ENCODE measurements at places on chromosomes 2 and 18.

- DNase-seq = no peak
Observed at GRCh38 chr2:224366267-224366844, 35.6 kb downstream of the FAM124B start.

- DNase-seq = no peak
Observed at GRCh38 chr2:236209996-236210395, 41.8 kb upstream of the GBX2 start.

GRCh38 chr2:239951825-239952224 lies 73.3 kb downstream of the NDUFA10 start:
- no peak for DNase-seq

DNA sequence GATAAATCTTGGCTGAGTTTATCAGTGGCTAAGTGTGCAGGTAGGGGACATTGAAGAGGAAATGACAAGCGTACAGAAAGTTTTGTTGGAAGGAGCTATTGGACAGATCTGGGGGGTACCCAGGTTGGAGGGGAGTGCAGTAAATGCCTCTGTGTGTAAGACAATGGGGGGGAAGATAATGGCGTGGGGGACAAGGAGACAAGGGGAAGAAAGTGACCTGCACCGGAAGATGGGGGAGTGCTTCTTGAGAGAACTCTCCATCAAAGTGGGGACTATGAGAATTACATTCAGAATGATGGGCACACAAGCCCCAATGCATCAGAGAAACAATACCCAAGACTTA lies 190.0 kb downstream of the ALPK2 start:
- DNase-seq = no peak

DNA sequence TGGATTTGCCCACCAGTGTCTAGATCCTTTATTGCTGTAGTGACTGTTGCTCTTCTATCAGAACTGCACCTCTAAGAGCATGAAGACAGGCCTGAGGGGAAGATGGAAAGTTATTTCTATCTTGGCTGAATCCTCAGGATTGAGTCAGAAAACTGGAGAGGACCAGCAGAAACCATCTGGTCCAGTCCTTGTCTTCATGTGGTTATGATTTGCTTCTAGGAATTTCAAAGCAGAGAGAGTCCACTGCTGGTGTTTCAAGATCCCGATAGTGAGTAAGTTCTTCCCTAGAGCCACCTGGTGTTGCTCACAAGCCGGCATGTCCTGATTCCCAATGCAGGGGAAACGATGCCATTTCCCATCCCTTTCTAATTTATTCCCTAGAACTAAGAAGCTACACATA lies 84.2 kb downstream of the NCKAP5 start:
- no peak for DNase-seq

DNA sequence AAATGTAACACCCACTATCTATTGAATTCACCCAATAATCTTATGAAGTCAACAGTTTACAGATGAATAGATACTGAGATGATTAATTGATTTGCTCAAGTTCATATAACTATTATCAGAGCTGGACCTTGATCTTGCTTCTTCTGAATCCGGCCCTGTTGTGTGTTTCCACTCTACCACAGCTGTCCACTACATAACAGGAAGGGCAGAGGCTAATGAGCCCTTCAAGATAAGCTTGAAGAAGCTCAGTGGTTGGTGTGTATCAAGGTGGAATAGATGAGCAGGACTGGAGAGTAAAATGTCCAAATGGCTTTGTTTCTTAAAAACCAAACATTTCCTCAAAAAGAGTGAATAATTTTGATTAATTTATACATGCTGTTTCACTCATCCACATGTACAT lies 56.4 kb upstream of the ITGB6 start:
- no peak for DNase-seq

DNA sequence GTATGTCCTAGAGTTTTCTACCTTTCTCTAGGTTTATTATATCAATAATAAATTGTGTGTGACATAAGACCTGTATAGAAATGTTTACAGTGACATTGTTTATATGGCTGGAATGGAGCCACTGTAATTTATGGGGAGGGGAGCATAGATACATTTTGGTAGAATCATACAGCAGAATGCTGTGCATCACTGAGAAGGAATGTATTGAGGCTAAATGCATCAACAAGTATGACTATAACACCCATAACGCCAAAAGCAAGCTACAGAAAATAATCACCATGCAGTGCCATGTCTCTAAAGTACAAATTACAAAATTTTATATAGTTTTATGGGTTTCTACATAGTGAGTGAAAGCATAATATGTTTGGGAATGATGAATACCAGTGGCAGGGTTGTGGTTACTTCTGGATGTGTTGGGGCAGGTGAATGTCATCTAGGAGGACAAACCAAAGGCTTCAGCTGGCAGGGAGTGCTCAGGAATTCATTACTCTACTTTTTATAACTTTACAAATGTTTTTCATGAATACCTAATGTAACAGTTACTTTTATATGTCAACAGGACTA lies 226.0 kb upstream of the NETO1 start:
- DNase-seq = no peak

GRCh38 chr18:74651327-74652128 lies 53.9 kb downstream of the ZNF407 start:
- DNase-seq = no peak

DNA sequence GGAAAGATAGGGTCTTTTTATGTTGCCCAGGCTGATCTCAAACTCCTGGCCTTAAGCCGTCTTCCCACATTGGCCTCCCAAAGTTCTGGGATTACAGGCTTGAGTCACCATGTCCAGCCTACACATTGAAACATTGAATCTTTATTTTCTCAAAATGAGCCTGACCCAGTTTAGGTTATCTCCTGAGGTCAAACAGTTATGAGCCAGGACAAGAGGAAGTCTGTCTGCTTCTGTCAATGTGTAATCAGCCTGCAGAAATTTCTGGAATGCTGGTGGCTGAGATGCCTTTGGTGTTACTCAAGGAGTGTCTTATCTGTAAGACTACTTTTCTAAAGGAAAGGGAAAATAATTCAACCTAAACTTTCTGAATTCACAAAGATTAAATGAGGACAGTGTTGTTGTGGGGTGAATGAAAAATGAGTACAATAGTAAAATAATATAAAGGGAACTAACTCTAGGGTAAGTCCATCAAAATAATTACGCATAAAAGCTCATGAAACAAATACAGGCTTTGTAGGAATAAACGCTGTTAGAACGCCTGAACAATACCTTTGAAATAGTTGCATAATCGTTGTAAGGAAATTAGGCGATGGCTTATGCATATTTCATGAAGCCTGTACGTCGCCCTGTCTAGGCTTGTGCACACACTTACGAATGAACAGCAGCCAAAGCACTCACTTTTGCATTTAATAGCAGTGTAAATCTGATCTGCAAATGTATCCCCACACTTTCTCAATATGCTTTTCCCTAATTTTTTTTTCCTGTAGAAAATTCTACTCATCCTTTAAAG lies 260.8 kb downstream of the RDH14 start:
- DNase-seq = no peak

DNA sequence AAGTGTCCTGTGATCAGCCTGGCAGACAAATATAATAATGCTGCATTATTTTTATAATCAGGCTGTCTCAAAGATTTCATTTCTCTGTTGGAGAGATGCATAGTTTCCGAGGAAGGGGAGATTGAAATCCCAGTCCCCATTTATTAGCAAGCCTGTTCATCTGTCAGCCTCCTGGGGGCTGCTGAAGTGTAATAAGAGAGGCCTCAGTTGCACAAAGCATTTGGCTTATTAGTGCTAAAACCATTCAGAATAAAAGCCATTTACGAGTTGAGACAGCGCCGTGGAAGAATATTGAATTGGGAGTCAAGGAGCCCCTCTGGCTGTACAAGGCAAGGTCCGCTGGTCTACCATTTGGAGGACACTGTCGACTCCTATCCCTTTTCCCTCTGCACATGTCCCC lies 6.1 kb downstream of the GPR39 start:
- no peak for DNase-seq

DNA sequence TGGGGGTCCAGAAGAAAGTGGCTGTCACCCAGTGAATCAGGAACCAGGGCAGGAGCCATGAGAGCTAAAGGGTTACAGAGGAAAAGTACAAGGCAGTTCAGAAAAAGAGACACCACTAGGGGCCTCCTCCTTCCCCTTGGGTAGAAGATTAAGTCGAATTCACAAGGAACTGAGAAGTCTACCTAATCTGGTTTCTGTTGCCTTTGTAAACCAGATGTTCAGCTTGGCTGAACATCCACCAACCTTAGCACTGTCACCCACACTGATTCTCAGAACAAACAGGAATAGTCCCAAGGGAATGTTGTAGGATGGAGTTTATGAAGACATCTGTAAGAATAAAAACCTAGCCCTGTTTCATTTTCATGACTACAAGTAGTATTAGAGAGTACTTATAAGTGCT lies 90.4 kb upstream of the NOSTRIN start:
- DNase-seq = no peak

DNA sequence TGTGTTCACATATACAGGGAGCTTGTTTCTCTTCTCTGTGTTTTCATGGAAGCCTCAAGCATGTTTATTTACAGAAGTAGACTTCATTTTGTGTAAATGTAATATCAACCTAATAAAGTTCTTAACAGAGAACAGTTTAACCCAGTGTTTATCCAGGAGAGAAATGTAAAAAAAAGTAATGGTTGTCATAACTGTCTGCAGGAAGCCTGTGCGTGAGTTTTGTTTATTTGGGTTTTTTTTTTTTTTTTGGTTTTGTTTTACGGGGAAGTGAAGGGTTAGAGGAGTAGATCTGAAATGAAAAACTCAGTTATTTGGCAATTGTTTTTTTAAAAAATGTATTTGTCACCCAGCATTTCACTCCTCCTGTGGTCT lies 124.7 kb downstream of the RAPGEF4 start:
- no peak for DNase-seq

- no peak for DNase-seq
Observed at GRCh38 chr2:234569776-234570430, 73.0 kb upstream of the ARL4C start.

- no peak for DNase-seq
Observed at GRCh38 chr2:15991231-15991630, 50.9 kb downstream of the MYCN start.

Measured in stimulated activated CD8-positive, alpha-beta memory T cell treated with anti-CD3 and anti-CD28 coated beads, Interleukin-15, amount 100 ng/mL, for 1 hour (primary cell).